ENCODE measurements at places on chromosomes 4 and X.
A peak's percentile ranks its signal among the peaks of the same experiment; 100 is the strongest.

GRCh38 chr4:102344520-102344953 is 745 bp downstream of the SLC39A8 start:
- peak; percentile 61 for DNase-seq

- DNase-seq: no peak
Observed at GRCh38 chrX:39199429-39199828, 398.2 kb downstream of the MID1IP1 start.

DNA sequence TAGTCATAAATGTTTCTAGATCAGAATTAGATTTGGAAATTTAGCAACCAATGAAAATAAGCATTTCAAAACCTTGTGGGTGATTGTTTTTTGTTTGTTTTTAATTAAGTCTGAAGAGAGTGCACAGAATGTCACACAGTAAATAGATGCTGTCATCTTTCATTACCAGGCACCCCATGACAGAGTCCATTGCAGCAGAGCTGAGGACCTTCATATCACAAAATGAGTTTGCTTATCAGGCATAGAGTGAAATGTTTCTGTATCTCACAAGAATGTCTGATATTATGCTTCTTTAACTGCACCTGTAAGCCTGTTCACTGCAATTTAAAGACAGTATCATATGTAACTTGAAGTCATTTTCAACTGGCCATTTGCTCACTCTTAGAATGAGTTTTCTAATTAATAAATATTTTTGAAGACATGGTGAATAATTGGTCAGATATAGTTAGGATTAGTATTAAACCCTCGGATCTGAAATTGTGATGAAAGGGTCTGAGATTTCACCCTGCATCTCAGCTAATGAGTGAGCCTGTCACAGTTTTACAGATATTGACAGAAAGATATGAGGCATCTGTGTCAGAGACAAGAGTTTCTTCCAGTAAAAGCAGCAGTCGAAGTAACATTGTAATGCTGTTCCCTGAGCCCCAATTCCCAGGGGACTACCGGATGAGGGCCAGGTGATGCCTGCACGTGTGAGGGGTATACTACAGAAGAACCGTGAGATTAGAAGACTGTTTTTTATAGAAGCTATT is 416.4 kb downstream of the CCSER1 start:
- no peak for DNase-seq

- DNase-seq: no peak
Observed at GRCh38 chrX:13770013-13770535, 35.5 kb downstream of the OFD1 start.

DNA sequence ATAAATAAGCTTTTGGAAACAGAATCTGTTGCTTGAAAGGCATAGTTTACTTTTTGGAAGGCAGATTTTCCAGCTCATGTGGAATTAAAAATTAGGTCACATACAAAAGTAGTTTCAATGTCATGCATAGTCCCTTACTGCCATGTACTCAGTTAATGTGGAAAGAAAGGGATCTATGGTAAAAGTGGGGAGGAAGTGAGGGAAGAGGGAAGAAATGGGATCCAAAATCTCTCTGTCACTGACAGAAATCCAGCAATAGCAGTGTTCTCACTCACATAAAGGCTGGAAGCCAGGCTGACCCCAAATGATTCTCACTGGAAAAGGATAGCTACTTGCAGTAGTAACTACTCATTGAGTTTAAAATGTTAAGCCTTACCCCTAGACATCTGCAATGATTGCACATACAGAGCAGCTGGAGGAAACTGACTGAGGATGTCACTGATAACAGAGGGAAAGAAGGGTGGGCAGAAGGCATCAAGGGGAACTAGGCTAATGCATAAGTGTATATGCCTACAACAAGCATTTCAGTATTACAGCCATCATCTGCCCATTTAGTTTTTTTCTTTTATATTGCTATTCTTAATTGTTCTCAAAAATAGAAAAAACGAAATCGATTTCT is 445.6 kb downstream of the FAT4 start:
- no peak for DNase-seq

- no peak for DNase-seq
Observed at GRCh38 chr4:25505637-25505991, 128.6 kb downstream of the ANAPC4 start.

- DNase-seq: no peak
Observed at GRCh38 chr4:184383497-184384055, 90.8 kb downstream of the IRF2 start.

DNA sequence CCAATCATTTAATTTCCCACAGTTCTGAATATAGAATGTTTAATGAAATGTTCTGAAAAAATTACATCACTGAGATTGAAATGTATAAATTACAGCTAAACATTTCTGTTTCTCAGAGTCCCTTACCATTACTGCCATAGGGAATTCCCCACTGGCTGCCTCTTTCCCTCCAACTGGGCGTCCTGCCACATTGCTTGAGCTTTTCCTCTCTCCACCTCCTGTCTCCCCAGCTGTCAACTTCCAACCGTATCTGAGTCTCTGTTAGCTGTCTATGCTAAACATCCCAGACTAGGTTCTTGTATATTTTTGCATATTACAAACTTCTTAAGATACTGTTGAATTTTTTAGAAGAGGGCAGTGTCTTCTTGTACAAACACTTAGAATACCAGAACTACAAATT is 407.3 kb upstream of the SLIT2 start:
- DNase-seq: no peak

- DNase-seq: peak; percentile 4
Observed at GRCh38 chr4:98688411-98689290, 30.2 kb upstream of the TSPAN5 start.

DNA sequence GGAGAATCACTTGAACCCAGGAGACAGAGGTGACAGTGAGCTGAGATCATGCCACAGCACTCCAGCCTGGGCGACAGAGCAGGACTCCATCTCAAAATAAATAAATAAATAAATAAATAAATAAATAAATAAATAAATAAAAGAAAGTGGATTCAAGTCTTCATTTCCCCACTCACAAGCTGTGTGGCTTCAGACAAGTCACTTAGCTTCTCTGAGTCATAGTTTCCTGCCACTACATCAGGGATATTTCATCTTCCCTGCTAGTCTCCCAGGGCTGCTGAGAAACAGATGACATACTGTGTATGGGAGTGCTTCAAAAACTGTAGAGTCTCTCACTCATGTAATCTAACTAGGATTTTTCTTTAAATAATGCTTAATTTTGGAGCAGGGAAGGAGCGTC is 37.2 kb downstream of the TBC1D9 start:
- no peak for DNase-seq

GRCh38 chr4:55903577-55903976 is 45.2 kb upstream of the CEP135 start:
- no peak for DNase-seq

GRCh38 chrX:626745-627509 is 3.7 kb upstream of the SHOX start:
- DNase-seq: no peak

- no peak for DNase-seq
Observed at GRCh38 chr4:152684007-152684406, 4.2 kb upstream of the TMEM154 start.

DNA sequence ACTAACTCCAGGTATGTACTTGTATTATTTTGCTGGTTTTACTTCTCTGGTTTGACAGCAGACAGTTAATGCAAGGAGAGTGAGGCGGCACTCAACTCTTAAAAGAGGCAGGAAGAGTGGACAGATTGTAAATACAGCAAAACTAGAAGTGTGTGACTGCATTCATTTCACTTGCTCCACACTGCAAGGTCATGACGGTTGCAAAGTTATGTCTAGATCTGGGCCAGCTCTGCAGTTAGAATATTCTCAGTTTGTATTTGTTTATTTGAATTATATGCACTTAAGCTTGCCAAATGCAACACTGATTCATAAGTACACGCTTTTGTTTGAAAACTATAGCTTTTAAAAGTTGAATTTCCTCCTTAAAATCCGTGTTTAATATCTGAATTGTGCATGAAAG is 148.9 kb downstream of the STIM2 start:
- DNase-seq: no peak

DNA sequence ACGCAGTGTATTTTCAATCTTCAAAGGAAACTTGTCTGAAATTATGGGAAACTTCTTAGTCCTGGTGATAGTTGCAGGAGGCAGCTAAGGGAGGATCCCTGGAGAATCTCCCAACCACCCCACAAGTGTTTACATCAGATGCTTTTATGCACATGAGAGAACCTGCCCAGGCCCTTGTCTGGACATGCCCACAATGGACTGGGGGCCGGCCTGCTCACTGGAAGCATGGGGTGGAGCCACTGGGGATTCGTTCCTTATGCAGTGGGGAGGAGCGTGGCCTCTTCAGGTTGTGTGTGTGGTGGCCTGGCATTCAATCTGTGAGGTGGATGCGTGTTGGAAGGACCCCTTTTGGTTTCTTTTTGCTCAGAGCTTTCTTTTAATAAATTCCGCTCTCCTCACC is 398.7 kb upstream of the PPP1R2C start:
- DNase-seq: no peak

DNA sequence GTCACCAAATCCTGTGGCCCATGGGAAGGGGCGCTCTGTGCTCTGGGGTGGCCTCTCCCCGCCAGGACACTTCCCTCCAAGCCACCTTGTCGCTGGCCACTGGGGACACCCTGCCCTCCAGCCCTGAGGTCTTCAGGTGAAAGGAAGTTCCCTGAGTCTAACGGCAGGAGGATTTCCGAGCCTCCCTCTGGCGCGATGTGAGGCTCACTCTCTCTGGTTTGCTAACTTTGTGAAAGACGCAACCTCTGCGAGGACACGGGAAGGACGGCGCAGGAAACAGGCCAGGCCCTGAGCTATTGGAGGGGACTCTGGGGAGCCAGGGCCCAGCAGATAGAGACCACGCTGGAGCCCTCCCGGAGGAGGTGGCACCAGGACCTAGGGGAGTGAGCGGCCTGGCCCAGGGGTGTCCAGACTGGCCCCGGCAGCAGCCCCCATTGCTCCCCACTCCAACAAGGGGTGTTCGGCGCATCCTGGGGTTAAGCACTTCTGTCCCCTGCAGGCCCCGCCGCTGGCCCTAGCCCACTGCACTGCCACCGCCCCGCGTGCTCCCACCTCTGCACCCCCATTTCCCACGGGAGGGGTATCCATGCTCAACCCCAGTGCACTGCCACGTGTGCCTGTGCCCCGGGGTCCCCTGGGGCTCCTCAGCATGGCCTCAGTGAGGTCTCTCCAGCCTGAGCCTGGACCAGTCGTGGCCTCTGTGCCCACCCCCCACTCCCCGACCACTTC is 72.2 kb upstream of the MXD4 start:
- no peak for DNase-seq

- DNase-seq: no peak
Observed at GRCh38 chr4:98673288-98673644, 14.9 kb upstream of the TSPAN5 start.

DNA sequence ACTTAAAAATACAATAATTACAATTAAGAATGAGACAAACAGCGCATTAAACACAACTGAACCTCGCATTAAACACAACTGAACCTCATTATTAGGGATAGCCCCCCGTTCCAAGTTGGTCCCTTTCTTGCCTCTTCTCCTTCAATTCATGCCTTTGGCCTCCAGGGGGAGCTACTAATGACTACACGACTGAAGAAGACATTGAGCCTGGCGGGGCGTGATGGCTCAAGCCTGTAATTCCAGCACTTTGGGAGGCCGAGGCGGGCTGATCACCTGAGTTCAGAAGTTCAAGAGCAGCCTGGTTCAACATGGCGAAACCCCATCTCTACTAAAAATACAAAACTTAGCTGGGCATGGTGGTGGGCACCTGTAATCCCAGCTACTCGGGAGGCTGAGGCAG is 56.4 kb upstream of the NWD2 start:
- DNase-seq: no peak

- DNase-seq: no peak
Observed at GRCh38 chr4:156298230-156298629, 344.6 kb upstream of the CTSO start.

DNA sequence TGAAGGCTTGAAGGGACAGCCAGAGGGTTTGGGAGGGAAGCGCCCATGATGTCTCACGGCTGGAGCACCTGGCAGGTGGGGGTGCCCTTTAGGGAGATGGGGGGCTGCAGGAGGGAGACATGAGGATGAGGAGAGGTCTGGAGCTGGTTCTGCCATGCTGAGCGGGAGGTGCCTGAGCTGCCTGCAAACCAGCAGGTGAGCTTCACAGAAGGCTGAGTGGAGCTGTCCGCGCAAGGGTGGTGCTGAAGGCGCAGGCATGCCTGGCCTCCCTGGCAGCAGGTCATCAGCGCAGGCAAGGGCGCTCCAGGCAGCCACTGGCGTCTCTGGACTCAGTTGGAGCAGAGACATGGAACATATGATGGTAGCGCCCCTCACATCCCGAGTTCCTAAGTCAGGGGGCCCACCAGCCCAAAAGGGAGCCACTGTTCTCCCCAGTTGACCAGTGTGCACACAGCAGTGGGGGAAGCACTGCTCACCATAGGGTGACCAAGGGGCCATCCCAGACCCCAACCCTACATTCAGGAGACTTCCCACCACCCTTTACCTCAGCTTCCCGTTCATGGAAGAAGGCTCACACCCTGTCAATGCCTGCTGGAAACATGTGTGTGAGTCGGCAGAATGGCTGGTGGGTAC is 25.8 kb downstream of the ADRA2C start:
- DNase-seq: no peak

- DNase-seq: no peak
Observed at GRCh38 chr4:47442980-47443379, 20.5 kb downstream of the COMMD8 start.

DNA sequence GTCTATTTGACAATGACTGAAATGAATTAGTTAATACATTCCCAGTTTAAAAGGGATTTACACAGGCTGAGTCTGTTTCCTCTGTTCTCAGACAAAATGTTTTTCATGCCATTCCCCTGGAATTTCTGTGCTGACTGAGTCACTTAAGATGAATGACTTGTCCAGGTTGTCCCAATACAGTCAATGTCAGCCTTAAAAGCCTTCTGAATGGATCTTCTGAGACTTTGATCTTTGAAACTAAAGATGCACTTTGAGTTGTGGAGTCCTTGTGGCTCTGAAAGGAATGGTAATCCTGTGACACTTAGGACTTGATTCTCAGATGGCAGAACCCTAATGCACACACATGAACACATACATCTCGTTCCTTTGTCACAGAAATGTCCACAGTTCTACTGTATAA is 622.2 kb upstream of the GRID2 start:
- no peak for DNase-seq

GRCh38 chrX:77795124-77795523 is 9.1 kb upstream of the ATRX start:
- no peak for DNase-seq

GRCh38 chrX:143306991-143307937 is 210.0 kb downstream of the SPANXN3 start:
- no peak for DNase-seq

DNA sequence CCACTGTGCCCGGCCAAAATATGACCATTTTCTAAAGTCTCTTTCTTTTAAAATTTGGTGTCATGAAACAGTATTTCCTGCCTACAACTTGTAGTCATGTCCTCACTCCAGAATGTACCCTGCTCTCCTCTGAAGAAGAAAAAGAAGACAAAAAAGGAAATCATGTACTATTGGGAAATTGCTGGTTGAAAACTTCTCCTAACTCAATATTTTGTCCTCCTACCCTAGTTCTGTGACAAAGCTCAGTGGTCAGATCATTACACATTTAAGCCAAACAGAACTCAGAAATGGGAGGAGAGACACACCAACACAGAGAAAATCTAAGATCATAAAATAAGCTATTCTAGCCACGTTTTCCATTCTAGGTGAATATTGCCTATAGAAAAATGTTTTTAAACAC is 127.7 kb downstream of the IRF2 start:
- DNase-seq: no peak

Measured in T-helper 22 cell (primary cell).